ENCODE measurements at places on chromosomes 11 and 22. TPM values are rescaled to one million over a fixed set of nuclear protein-coding genes. Genes with fewer than 3 reads are reported as not detected.

DNA sequence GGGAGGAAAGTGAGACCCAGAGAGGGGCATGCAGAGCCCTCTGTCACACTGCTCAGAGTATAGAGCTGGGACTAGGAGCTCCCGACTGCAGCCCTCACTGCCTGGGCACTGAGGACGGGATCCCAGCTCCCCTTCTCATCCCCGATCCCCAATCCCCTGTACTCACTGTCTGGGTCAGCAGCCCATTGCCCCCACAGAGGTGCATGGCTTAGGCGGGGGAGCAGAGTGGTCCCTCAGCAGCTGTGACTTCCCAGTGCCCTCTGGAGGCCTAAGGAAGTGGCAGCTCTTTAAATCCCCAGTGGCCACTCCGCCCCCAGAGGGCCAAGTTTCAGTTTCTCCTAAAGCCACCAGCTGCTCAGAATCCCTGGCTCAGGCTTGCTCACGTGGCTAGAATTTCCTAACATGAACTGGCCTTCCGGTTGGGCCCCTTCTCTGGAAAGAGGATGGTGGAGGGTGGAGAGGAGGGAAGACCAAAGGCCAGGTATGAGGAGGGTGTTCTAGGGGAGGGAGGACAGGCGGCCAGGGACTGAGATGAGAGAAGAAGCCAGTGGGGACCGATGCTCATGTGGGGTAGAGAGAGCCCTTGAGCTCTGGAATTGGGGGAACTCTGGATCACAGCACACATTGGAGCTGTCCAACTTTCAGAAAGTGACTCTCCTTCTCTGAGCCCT is at the start of gene BATF2:
TSS of gene BATF2 (minus strand) at position 262 of the 671 bp plus-strand sequence. CDS start at position 205, 57 bp downstream.
- DNase-seq: peak; percentile 46

DNA sequence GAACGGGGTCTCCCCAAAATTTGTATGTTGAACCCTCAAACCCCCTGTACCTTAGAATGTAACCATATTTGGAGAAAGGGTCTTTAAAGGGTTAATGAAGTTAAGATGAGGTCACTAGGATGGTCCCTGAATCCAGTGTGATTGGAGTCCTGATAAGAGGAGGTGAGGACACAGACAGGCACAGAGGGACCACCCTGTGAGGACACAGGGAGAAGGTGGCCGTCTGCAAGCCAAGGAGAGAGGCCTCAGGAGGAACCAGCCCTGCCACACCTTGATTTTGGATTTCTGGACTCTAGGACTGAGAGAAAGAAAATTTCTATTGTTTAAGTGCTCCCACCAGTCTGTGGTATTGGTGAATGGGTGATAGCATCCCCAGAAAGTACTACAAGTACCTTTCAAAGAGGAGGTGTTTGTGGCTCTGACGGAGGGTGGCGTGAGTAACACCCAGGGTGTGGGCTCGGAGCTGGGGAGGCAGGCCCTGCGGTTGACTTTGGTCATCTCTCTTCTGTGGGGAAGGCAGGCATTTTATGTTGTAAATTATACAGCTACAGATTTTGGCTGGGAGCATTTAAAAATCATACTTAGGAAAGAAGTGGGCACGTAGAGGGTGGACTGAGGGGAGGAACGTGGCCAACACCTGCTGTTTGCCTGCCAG is 13.8 kb downstream of the MRGPRF start:
- DNase-seq: no peak

DNA sequence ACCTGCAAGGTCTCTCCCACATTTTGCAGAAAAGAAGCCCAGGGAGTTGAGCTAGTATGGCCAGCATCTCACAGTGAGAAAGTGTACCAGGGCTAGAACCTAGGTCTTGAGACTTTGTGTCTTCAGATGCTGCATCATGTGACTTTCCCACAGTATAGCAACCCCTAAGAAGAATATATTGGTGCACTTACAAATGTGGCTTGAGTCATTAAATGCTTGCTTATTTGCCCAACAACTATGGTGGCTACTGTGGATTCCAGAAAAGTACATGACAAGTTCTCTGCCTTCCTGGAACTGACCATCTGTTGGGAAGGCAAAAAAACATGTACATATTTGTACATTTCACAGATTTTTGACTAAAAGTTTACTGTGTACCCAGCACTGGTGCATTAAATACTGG is 55.0 kb downstream of the POLD3 start:
- no peak for DNase-seq

GRCh38 chr11:101166038-101166437 is 36.4 kb upstream of the PGR start:
- DNase-seq: no peak

- no peak for DNase-seq
Measured at GRCh38 chr22:43289531-43289963, 53.6 kb downstream of the SCUBE1 start.

GRCh38 chr11:65185171-65185570 is 3.4 kb downstream of the CAPN1 start:
- DNase-seq: no peak

GRCh38 chr11:125624756-125625213 is at the start of gene CHEK1:
Gene CHEK1, plus strand, starts transcription at chr11:125625163. Its CDS starts 1,606 bp downstream, at chr11:125626769.
- no peak for DNase-seq

PHLDA2 gene
- 7.7 TPM for total RNA-seq

CLTCL1 gene
- total RNA-seq: 2.6 TPM

ARHGAP1 gene
- total RNA-seq: 8.6 TPM

RASL10A gene
- not detected for total RNA-seq

SLC2A11 gene
- 10.7 TPM for total RNA-seq
